ENCODE measurements at places on chromosomes 4 and X.

DNA sequence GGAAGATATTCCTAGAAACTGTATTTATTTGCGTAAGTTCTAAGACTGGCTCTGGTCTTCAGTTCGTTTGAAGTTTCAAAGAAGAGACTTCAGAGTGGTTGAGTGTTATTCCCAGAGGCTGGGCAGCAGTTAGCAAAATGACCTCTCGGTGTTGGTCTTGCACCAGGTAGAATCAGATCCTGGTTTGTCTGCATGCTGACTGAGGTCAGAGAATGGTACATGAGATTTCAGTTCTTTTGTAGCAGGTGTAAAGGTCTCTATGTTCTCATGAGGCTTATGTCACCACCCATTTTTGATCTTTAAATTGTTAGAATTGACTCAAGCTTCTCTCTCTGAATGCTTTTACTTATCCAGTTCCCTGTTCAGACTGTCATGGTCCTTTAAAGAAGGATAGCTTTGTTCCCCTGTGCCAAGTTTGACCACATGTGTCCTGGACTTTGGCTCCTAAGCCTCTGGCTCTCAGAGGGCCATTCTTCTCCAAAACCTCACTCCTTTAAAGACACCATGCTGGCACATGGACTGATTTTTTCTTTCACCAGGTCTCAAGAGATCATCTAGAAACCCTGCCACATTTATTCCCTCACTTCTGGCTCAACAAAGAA lies 355.8 kb upstream of the BOD1L1 start:
- DNase-seq: no peak

DNA sequence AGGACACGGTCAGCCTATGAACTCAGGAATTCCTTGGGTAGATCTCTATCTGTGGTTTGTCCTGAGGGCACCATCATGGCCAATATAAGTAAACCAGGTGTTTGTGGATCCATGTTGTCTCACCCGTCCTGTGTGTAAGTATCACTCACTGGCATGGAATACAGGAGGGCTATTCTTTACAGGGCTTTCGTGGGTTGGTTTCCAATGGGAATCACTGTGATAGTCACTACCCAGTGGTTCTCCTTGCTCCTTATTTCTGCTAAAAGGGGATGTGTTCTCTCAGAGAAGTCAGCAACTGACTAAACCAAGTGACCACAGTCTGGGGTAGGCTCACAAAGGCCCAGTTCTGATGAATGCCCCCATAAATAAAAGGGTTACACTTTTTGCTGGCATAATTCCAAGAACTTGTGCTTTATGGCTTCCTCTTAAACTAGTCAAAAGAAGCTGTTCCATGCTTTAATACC lies 236.7 kb upstream of the JADE1 start:
- DNase-seq: no peak

- no peak for DNase-seq
Observed at GRCh38 chr4:107619066-107619465, 101.0 kb downstream of the PAPSS1 start.

GRCh38 chr4:150323406-150324325 lies 245.4 kb downstream of the DCLK2 start:
- no peak for DNase-seq

GRCh38 chrX:69914781-69915180 lies 135.0 kb downstream of the AWAT2 start:
- no peak for DNase-seq

- no peak for DNase-seq
Observed at GRCh38 chr4:150280081-150280895, 202.0 kb downstream of the DCLK2 start.

- DNase-seq: no peak
Observed at GRCh38 chr4:173153445-173153844, 15.2 kb upstream of the GALNT7 start.

DNA sequence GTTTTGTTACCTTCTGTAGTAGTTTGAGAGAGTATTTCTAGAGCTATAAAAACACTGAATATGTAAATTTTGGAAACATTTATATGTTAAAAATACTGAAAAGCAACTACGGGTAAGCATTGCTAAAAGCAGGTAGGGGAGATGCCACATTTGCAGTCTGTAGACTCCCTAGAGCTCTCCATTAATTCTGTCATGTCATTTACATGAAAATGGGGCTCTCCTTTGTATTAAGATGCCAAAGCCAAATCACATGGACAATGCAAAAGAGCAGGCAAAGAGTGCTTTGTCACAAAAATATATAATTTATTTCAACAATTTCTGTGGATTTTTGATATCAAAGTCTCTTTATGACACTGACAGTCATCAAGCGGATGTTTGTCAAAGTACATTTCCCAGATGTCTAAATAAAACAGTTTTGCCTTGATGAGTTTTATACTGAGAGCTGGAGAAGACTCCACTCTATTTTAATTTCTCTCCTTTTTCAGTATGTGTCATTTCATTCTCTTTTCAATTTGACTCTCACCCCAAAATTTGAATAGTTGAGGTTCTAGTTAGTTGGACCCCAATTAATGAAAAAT lies 51.8 kb downstream of the LDB2 start:
- DNase-seq: no peak

DNA sequence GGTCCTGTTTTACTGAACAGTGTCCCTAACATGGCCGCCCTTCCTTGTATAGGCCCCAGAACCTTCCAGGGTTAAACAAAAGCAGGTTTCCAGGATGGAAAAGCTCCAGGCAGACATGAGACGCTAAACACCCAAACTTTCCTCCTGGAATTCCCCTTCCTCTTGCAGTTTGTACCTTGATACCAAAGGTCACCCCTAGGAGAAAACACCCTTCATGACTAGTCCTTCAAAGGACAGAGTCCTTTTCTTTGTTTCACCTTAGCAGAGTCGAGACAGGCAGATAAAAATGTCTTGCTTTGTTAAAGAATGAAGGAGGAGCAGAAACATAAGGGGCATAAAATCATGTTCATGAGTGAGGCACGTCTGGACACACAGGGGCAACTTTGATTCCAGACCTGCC lies 247.5 kb downstream of the BCOR start:
- no peak for DNase-seq

- no peak for DNase-seq
Observed at GRCh38 chr4:44522761-44523445, 74.3 kb upstream of the KCTD8 start.

DNA sequence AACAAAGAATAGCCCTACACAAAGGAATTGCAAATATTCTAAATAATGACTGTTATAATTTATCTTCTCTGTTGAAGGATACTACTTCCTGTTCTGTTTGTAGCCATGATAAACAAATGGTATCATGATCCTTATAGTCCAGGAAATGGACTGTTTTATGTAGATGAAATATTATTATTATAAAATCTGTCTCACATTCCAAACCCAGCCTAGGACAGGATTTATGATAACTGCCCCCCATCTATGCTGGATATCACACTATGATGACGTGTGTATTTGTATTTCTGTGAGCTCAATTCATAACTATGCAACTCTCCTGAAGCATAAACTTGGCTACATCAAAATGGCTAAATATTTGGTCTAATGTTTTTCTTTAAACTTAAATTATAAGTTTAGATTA lies 21.3 kb downstream of the DMD start:
- no peak for DNase-seq

- DNase-seq: no peak
Observed at GRCh38 chr4:122623637-122624166, 2.8 kb upstream of the IL21 start.

DNA sequence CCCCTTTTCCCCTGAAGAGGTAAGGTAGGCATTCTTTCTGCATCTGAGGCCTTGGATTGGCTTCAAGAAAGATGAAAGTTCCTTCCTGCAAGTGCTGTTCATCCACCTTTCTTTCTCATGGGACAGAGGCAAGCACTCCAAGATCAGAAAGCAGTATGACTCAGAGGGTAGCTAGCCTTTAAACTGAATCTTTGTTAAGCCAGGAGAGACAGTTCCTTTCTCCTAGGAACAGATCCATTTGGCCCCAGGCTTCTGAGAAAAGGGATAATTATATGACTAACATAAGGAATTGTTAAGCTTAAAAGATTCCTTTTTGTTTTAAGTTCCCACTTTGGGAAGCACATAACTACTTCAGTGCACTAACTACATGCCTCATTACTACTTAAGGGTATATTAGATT lies 192.0 kb downstream of the PPP3CA start:
- no peak for DNase-seq

GRCh38 chr4:17476853-17477252 lies 35.0 kb downstream of the QDPR start:
- DNase-seq: no peak

DNA sequence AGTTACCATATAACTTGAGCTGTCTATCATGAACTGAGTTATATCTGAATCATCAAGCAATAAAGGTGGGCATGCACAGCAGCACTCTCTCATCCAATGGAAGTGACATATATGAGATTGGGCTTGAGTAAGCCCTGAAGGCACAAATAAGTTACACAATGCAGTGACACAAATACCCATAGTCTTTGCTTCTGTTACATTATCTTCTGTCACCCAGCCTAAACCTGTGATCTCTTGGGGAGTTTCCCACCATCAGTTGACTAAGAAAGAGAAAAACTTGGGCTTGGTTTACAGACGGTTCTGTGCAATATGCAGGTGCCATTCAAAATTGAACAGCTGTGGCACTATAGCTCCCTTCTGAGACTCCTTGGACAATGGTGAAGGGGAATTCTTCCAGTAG lies 138.8 kb upstream of the IL15 start:
- no peak for DNase-seq

DNA sequence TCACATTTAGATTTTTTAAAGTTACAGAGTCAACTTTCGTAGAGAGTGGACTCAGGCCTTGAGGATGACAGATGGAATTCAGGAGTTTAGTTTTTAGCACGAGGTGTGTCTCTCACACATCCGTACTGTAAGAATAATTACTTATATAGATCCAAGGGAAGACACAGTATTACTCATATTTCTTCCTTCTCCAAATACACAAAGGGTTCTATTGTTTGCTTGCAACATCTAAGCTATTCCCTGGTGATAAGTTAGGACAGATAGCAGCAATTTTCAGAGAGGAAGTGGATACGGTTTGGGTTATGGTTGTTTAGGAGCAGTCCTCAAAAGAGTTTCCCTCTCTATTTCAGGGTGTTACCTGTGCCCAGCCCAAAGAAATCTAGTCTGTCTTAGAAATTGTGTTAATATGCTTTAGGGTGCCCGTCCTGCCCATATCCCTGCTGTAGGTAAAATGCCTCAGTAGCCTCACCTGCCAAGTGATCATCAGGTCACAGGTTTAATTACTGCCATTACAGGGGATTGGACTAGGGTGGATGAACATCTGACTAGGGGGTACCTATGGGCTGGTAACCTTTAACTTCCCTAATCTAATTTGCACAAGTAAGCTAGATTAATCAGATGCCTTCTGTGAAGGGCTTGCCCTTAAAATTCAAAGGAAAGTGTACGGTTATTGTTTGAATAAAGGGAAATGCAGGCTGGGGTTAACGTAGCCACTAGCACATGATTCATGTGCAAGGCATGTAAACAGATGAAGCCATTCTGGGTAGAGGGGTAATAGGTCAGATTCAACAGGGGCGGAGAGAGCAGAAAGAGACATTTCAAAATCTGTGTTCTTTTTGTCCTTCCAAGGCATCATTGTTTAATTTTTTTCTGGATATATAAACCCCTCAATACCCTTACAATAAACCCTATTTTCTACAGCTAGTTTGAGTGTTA lies 8.7 kb upstream of the PPP3CA start:
- no peak for DNase-seq

GRCh38 chrX:68922013-68922412 lies 93.2 kb downstream of the EFNB1 start:
- DNase-seq: no peak

- DNase-seq: no peak
Observed at GRCh38 chrX:51598899-51599298, 19.8 kb downstream of the CENPVL3 start.

GRCh38 chr4:126954537-126955291 lies 678.0 kb upstream of the INTU start:
- DNase-seq: no peak

GRCh38 chrX:41442824-41443550 lies 4.2 kb upstream of the NYX start:
- no peak for DNase-seq

GRCh38 chr4:157223456-157223855 lies 2.9 kb downstream of the GRIA2 start:
- DNase-seq: no peak

All from left cardiac atrium (tissue), 4 donors.